ENCODE measurements at places on chromosomes 7 and 10.

DNA sequence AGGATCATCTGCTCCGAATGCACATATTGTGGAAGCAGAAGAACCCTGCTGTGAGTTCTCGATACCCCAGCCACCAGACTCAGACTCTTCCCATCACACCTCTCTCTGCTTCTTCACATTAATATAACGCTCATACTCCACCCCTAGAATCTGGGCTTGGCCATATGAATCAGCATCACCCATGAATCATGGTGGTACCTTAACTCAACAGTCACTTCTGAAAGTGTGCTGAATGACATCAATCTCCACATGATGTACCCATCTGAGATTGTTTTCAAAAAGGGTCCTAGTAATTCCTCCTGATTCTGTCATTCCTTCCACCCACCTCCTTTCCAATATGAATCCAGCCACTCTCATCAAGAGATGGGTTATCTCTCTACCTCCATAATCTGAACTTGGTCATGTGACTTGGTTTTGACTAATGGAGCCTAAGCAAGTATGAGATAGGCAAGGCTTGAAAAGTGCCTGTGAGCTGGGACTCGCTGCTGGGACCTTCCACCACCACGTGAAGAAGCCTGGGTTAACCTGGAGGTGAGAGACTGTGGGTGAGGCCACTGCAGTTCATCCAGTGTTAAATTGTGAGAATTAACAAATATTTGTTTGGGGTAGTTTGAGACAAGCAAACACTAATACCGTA is 15.4 kb downstream of the YWHAG start:
- peak; percentile 51 for DNase-seq

GRCh38 chr7:145696071-145696470 is 420.5 kb upstream of the CNTNAP2 start:
- no peak for DNase-seq

DNA sequence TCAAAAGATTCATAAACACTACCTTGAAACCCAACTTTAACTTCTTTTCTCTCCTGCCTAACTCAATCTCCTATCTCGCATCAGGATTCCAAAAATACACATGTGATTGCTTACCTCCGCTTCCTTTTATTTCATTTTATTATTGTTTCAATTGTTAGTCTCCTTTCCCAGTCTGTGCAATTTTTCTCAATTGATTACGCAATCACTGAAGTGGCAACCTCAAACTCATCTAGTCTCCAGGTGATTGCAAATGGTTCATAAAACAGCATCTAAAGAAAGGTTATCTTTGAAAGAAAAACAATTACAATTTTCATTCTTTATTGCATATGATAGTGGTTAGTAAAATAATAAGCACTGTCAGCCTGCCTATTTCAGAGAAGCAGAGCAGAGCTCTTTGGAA is 45.6 kb downstream of the CHRM2 start:
- no peak for DNase-seq

DNA sequence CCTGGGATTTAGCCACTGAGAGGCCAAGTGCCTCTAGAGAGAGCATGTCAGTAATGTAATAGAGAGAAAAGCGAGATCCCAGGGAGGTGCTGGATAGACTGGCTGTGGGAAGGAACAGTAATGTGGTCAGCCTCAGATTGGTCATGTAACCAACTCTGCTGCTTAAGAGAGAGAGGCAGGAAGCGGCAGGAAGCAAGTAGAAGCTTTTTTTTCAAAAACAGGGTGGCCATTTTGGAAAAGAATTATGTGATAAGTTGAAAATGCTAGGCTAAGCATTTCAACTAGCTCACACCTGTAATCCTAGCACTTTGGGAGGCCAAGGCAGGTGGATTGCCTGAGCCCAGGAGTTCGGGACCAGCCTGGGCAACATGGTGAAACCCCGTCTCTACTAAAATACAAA is 3.7 kb upstream of the PCOLCE start:
- DNase-seq, result no peak

GRCh38 chr10:19592276-19592675 is 224.0 kb upstream of the PLXDC2 start:
- no peak for DNase-seq

- peak; percentile 76 for DNase-seq
Observed at GRCh38 chr10:110843031-110843430, 28.7 kb upstream of the PDCD4 start.

- no peak for DNase-seq
Observed at GRCh38 chr10:101287183-101287996, 58.1 kb upstream of the LBX1 start.

DNA sequence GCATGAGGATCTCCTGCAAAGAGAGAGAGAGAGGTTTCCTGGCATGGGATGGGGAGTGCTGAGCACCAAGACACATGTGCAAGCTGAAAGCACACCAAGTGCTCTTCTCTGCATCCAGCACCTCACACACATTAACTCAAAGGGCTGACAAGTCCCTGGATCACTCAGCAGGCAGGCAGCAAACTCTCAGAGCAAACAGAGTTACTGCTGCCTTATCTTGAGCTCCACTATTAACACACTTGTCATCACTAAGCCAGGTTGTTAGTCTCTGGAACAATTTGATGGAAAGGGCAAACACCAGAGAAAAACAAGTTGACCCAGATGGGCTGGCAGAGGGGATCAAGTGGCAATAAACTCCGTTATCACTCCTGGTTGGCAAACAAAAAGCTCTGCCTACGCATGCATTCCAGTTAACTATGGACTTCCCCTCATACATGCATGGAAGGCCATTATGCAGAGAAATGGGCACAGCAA is 349.9 kb downstream of the KCNMA1 start:
- no peak for DNase-seq

- peak; percentile 3 for DNase-seq
Observed at GRCh38 chr7:13262929-13263530, 575.6 kb downstream of the ARL4A start.

DNA sequence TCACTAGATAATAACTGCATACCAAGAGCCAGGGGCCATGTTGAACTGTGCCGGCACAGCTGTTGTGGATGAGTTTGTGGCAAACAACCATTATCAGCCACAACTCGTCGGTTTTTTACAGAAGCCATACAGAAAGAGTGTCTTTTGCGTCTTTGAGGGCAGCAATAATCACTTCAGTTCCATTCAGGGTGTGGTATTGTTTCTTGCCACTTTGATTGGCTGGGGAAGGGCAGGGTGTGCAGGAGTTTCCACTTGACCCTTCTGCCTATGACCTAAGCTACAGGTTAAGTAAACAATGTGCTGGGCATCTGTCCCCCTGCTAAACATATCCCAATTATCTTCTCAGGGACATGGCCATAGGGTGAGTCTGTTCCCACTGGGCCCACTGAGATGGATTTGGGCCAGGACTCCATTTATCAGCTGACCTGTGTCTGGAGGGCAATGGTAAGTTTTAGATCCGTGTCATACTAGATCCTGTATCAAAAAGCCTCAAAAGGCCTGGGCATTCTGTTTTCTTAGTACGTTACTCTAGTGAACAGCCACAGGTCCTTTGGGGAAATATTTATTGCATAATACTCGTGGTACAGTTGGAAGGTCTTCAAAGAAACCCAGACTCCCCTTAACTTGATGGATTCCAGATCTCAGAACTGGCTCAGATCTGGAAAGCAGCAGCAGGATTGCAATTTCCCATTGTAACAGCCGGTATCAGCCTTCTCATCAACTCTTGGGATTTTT is 15.9 kb downstream of the ZNF3 start:
- no peak for DNase-seq

DNA sequence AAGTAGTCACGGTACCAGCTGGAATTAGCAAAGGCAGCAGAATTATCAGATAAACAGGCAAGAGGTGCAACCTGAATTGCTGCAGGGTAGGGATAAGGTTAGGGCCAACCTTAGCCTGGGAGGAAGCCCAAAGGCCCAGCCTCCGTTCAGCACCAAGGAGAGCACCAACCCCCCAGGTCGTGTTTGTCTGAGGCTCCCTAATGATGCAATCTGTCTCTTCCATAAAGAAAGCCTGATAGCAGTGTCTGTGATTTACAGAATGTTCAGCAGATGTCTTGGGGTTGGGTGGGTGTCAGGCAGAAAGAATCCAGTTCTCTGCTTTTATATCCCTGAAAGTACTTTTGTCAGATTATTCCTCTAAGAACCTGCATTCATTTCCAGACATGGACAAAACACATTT is 328.4 kb upstream of the AOAH start:
- DNase-seq, result no peak

GRCh38 chr10:28295336-28295735 is 7.5 kb downstream of the MPP7 start:
- DNase-seq, result no peak

DNA sequence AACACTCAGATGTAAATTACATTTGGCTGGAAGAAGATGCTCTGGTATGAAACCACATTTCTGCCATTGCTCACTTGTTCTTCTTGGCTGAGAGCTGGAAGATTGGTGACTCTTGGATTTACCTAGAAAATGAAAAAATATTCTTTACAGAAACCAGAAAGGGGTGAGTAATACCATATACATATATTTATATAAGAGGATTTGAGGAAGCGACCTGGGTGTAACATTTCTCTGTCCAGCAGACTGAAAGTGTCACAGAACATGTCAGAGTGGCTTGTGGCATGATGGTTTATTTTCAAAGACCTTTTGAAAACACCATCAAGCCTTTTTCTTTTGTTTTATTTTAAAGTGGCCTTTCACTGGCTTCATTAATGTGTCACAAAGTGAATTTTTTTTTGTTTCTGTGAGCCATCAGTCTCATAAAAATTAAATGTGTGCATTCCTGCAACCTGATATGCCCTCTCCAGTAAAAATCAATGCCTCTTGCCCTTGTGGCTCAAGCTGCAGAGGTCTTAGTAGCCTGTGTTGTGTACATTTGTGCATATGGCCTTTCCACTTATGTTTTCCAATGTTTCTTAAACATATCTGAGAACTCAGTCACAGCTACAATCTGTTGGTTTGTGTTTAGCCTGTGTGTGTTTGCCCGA is 23.5 kb downstream of the CREB5 start:
- DNase-seq, result no peak

DNA sequence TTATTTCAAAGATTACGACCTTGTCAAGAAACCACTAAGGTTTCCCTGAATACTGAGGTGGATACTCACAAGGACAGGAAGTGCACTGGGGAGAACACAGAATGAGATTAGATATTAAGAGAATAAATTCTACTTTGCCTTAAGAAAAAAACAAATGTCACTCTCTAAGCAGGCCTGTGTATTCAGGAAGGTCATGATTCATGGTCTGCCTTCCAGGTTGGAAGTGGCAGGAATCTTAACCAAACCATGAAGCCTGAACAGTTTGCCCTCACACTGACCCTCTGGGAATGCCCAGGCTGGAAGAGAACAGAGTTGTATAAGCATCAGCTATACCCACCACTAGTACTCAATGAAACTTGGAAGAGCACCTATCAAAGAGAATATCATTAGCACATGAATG is 227.6 kb downstream of the DGKI start:
- no peak for DNase-seq

DNA sequence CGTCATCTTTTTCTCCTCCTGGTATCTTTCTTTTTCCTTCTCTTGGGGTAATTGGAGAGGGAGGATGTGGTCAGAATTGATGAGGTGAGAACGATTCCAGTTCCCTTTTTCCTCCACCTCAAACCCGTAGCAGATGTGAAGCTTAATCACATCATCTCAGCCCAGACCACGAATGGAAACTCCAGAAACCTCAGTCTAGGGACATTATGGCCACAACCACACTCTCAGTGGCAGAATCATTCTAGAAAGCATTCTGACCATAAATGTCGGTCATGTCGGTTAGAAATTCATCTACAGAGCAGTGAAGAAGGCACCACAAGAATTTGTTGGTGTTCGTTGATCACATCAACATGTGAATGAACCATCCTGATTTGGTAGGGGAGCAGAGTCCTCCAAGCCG is 78.7 kb downstream of the GATA3 start:
- DNase-seq, result peak; percentile 90

DNA sequence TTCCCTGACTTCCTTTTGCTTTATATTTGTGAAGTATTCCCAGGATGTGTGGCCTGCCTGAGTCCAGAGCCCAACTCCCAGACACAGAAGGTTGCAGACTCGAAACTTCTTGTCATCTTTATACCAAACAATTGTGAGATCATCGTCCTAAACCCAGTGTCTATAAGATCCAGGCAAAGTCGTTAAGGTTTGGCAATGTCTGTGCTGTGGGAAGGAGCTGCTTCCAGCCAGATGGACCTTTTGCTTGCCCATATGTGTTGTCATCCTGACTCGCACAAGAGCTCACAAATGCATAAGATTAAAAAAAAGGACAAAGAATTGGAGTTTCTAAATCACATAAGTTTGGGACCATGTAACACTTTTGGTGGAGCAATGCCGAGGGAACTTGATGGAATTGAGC is 37.0 kb downstream of the WNT2 start:
- DNase-seq, result no peak

GRCh38 chr7:52146871-52147634 is 830.4 kb upstream of the COBL start:
- DNase-seq, result no peak

DNA sequence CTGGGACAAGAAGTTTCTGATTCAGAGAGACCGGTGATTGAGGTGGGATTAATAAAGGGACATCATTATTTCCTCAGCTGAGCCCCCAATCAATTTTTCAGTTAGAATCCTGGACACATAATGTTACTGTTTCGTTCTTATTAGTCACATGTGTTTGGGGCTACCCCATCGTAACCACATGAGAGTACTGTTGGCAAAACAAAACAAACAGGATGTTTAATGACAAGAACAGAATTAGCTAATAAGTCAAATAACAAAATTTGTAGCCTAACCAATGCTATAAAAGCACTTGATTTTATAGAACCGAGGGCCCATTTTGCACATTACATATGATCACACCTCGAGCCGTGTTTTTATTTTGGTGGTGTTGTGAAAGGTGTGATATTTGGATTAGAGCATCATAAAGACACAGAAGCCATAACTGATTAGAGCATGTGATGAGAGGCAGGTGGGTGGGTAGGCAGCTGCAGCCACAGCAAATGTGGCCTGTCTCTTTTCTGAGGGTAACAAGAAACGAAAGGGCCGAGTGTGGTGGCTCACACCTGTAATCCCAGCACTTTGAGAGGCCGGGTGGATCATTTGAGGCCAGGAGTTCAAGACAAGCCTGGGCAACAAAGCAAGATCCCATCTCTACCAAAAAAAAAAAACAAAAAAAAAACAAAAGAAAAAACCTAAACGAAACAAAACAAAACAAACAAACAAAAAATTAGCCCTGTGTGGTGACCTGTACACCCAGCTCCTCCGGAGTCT is 1.8 kb upstream of the VWC2 start:
- no peak for DNase-seq

- DNase-seq, result no peak
Observed at GRCh38 chr10:64682043-64682442, 1160.8 kb downstream of the REEP3 start.

GRCh38 chr7:101575168-101575567 is 53.9 kb downstream of the MYL10 start:
- no peak for DNase-seq

- DNase-seq, result no peak
Observed at GRCh38 chr10:64733980-64734379, 1212.8 kb downstream of the REEP3 start.

All from activated CD4-positive, alpha-beta T cell treated with anti-CD3 and anti-CD28 coated beads, Interleukin-2, Interleukin-4, amounts not matched to agents 100 ng/mL and 50 ng/mL, durations not matched to agents 16 hours and 8 hours (primary cell).